GM23338 (cell line): ENCODE measurements at places on chromosomes 5 and 9. TPM values are rescaled to one million over a fixed set of nuclear protein-coding genes. Genes with fewer than 3 reads are reported as not detected.

DNA sequence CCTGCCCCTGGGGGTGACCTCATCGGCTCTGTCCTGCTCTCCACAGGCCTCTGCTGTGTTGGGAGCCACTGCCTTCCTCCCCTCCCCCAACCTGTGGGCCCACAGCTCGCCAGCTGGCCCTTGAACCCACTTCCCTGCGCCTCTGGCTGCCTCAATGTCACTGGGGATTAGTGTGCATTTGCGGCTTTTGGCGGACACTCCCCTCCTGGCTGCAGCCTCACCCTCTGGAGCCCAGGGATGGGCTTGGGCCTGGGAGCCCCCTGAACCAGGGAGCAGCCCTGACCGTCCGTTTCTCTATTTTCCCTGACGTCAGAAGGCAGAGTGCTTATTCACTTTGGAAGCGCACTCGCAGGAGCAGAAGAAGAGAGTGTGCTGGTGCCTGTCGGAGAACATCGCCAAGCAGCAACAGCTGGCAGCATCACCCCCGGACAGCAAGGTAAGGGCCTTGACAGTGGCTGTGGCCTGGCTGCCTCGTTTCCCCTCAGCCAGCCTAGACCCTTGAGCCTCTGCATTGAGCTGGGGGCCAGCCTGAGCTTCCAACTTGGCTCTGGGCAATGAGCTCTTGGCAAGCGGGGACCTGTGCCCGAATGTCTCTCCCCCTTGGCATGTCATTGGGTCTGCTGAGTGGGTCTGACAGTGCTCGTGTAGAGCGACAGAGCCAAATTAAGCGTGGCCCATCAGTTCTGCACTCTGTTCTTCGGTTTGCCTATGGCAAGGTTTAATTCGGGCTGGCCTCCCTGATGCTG, 73.1 kb downstream of the RGS3 start:
- DNase-seq = no peak

Gene ASTN2
- total RNA-seq = 22.1 and 24.6 TPM in 2 replicates

DNA sequence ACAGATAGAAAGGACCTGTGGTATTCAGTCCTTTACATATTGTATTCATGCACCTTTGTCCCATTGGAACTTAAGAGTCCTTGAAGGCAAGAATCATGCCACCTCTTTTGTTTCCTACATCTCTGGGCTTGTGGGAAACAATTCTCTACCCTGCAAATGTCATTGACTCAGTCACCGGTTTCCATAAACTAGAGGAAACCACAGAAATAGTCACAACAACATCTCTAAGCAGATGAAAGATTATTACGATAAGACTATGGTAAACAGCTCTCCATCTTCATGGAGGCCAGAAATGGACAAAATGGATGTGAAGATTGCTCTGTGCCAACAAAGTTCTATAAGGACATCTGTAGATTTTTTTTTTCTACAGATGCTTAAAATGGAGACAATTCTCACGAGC, 165.5 kb downstream of the PIK3R1 start:
- no peak for DNase-seq

DNA sequence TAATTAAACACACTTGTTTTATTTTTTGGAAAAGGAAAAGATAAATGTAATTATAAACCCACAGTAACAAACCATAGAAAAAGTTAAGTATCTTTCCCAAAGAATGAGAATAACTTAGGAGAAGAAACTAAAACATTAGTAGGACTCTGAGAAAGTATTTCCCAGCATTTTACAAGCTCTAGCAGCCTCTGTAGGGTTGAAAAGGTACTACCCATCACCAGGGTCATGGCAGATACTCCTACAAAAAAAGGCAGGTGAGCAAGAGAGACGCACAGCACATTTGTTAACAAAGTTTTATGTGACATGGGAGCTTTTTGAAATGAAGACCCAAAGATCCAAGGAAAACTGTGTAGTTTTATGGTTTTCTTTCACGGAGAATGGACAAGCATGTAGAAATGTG, 77.7 kb upstream of the FAM169A start:
- DNase-seq = peak; percentile 76

Gene RNF208
- 1.4 and 1.9 TPM in 2 replicates for total RNA-seq

Gene TAL2
- total RNA-seq = not detected in 2 replicates

DNA sequence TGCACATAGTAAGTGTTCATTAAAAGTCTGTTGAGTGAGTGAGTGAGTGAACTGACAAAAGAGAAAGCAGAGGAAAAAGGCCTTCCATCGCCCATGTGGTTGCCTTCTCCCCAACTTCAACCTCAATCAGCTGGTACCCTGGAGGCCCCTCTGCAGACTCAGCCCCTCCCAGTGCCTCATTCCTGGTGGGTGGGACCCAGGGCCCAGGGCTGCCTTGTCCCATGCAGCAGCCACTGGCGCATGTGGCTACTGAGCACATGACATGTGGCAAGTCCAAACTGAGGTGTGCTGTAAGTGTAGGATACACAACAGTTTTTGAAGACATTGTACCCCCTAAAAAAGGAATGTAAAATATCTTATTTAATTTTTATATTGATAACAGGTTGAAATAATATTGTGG, 29.6 kb downstream of the NDUFA8 start:
- DNase-seq = no peak

- DNase-seq = peak; percentile 22
These were observed 585.5 kb downstream of the ISL1 start for GRCh38 chr5:51968756-51969155.

DNA sequence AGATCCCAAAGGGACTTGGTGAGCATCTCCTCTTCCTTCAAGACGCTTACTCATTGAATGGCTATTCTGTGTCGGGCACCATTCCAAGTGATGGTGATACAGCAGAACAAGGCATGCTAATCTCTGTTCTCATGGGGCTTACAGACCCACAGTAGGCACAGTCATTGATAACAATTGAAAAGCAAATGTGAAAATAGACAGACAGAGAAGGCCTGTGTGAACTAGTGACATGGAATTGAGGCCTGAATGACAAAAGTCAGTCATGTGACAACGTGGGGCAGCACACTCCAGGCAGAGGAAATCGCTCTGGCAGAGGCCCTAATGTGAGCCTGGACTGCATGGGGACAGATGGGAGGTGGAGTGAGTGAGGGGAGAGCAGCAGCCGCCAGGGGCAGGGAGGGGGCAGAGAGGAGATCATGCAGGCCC, 70.7 kb upstream of the CPLX2 start:
- no peak for DNase-seq

Gene DMRTA1
- total RNA-seq = 6.9 and 8.8 TPM in 2 replicates

DNA sequence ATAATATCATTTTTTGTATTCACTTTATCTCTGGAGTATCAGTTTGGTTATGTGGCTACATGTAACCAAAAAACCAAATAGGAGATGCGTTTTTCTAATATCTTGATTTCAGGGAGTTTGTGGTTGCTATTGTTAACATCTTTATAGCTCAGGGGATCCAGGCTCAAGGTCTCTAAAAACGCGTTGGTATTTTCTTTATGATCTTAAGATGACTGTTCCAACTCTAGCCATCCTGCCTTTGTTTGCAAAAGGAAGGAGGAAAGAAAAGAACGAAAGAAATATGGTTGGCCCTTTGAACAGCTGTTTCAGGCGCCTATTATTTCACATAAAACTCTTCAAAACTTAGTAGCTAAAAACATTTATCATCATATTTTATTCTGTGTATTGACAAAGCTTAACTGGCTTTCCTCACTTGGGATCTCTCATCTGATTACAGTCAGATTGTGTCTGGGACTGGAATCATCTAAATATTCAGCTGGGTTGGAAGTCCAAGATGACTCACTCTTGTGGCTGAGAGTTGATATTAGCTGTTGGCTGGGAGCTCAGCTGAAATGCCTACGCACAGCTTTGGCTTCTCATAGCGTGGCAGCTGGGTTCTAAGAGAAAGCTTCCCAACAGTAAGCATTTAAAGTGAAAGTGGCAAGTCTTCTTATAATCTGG, 60.1 kb downstream of the FAM174A start:
- DNase-seq = no peak

DNA sequence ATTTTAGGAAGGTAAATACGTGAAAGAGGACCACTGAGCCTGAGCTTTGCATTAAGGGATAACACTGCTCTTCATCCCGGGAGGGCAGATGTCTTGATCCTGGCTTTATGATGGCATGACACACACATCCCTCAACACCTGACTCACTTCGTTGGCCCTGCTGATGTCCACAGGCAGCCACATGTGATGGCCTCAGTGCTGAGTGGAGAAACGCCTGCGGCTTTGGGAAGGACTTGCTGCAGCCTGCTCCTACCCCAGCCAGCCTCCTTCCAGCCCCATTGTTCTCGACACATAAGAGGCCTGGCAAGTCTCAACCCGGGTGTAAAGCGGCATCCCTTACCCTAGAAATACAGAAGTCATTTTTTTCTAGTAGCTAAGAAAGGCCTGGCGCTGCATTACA, 169.0 kb downstream of the SYK start:
- DNase-seq = no peak

- DNase-seq = peak; percentile 37
These were observed 205.0 kb upstream of the TAS2R1 start for GRCh38 chr5:9834871-9835770.

Gene NME5
- total RNA-seq = not detected in 2 replicates

GRCh38 chr5:105544300-105544699, 1981.7 kb upstream of the NUDT12 start:
- DNase-seq = no peak

- no peak for DNase-seq
These were observed 41.3 kb upstream of the ORM1 start for GRCh38 chr9:114281473-114282103.

- DNase-seq = peak; percentile 48
These were observed 112.8 kb upstream of the BOD1 start for GRCh38 chr5:173729079-173729765.

- DNase-seq = no peak
These were observed 70.2 kb upstream of the COL5A1 start for GRCh38 chr9:134571326-134571931.

GRCh38 chr9:135391759-135392158, 87.8 kb upstream of the PPP1R26 start:
- DNase-seq = no peak

Gene LCN15
- 0.54 and 0.90 TPM in 2 replicates for total RNA-seq

- no peak for DNase-seq
These were observed 23.1 kb downstream of the POLR1E start for GRCh38 chr9:37508834-37509206.

Gene PCAT7
- 3.3 and 5.5 TPM in 2 replicates for total RNA-seq

DNA sequence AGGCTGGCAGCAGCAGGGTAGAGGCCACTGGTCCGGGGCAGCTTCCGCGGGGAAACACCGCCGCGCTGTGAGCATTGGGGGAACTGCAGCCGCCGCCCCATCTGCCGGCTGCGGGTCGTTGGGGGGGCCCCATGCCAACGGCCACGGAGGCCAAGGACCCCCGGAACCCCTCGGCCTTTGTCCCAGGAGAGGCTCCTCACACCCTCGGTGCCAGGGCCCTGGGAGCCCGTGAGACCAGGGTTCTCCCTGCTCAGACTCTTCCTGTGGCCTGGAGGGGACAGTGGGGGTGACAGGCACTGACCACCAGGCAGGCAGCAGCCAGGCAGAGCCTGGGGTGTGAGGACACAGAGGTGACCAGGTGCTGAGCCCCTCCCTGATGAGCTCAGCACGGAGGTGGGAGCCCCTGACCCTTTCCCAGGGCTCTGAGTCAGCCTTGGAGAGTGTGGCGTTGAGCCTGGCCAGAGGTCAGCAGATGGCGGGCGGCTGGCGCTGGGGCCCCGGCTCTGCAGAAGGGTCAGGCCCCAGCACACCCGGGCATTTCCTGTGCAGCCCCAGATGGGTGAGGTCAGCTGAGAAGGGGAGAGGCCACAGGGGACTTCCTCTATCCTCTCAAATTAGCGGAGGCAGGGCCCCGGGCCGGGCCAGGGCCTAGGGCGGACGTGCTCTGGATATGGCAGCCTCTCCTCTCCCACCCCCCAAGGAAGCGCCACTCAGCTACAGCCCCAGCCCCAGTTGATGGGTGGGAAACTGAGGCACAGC, 17.9 kb upstream of the EGFL7 start:
- peak; percentile 79 for DNase-seq

Gene FABP6
- 1.7 and 2.2 TPM in 2 replicates for total RNA-seq

Gene MUSK
- not detected in 2 replicates for total RNA-seq

GRCh38 chr5:68780299-68780955, 313.4 kb upstream of the SLC30A5 start:
- no peak for DNase-seq

DNA sequence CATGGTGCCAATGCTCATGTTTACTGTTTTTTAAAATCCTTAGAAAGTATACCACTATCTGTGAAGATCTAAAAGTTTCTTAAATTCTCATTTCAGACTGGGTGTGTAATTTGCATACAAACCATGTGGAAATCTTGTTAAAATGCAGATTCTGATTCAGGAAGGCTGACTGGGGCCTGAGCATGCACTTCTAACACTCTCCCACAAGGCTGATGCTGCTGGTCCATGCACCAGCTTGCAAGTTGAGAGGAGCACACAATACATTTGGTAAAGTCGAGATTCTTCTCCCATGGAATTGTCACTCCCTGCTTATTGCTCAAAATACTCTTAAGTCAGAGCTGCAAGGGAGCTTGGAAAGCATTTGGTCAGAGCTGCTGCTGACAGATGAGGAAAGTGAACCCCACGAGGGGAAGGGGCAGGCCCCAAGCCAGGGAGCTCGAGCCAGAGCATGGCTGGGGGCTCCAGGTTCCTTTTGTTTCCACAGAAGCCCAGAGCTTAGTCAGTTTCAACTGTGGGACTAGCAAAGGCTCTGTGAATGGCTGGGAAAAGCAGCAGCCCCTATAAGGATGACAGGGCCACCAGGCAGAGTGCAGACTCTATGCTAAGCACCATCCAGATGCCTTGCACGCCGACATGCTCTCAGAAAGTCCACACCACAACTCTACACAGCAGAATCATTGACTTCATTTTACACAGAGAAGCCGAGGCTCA, 93.5 kb upstream of the HAND1 start:
- peak; percentile 24 for DNase-seq

GRCh38 chr5:111461255-111461671, 51.1 kb downstream of the STARD4 start:
- peak; percentile 75 for DNase-seq

- no peak for DNase-seq
These were observed 67.5 kb upstream of the ERCC6L2 start for GRCh38 chr9:95808011-95808410.

DNA sequence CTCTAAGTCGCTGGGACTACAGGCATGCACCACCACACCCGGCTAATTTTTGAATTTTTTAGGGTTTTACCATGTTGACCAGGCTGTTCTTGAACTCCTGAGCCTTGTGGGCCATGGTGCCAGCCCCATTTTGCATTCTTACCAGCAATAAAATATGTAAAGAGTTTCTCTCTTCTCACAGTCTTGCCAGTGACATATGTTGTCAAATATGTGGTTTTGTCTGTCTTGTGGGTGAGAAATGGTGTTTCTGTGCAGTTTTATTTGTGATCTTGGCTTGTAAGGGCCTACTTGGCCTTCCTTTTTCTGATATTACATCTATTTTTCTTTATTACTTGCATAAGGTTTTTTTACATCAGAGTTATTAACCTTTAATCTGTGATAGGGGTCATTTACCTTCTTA, 47.1 kb downstream of the SPIN1 start:
- no peak for DNase-seq
